ENCODE measurements at places on chromosomes 11 and 22.

DNA sequence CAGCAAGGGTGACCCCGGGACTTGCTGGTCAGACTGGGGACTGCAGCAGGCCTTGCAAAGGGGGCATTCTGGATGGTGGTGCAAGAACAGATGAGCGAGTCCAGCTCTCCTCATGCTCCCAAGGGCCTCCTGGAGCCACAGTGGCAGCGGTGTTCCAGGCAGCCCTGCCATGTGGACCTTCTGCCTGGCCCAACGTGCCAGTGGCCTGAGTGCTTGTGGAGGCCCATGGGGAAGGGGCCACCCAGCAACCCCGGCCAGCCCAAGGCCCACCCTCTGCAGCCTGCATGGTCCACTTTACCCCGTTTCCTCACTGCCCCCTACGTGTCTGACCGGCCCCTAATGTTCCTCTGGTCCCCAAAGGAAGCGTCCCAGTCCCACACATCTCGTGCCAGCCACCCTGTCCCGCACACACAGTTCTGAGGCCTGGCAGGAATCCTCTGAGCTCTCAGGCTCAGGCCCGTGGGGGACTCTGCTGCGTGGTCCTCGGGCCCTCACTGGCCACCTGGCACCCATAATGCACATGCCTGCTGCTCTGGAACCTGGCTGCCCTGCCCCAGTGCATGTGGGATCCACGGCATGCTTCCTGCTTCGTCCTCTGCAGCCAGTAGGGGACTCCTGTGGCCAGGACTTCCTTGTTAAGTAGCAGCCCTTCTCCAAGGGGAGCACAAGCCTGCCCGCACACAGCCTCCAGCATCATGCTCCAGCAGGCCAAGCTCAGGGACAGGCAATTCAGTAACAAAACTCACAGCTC lies 85.5 kb downstream of the DGCR2 start:
- DNase-seq, result no peak

DNA sequence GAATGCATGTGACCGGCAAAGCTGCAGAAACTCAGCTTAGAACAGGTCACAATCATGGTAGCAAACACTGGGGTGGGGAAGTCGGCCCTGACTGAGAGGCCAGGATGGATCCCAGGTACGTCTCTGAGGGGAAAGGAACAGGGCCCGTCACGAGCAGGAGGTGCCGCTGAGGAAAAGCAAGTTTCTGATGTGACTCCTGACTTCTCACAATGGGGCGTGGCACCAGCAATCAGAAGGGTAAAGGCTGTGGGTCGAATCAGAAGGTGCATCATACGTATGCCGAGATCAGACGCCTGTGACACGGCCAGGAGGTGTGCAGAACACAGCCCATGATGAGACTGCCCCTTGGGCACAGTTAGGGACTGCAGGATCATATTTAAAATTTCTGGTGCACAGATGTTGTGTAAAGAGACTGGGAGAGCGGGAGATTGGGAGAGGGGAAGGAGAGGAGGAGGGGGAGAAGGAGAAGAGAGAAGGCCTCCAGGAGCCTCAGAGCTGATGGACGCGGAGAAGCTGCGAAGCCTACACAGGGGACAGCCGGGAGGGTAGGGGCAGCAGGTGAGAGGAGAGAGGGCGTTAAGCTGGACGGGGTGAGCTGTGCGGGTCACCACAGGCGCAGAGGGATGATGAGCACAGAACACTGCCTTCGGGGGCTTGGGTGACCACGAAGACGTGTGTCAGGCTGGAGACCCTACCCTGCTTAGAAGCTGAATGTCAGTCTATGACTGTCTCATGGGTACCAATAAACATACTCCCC lies 30.7 kb downstream of the KRTAP5-5 start:
- no peak for DNase-seq

GRCh38 chr11:126945319-126945718 lies 55.3 kb downstream of the KIRREL3 start:
- DNase-seq, result no peak

- no peak for DNase-seq
These were observed 211.7 kb upstream of the B3GAT1 start for GRCh38 chr11:134623711-134624110.

- no peak for DNase-seq
These were observed 12.2 kb downstream of the OR8D1 start for GRCh38 chr11:124301548-124301947.

DNA sequence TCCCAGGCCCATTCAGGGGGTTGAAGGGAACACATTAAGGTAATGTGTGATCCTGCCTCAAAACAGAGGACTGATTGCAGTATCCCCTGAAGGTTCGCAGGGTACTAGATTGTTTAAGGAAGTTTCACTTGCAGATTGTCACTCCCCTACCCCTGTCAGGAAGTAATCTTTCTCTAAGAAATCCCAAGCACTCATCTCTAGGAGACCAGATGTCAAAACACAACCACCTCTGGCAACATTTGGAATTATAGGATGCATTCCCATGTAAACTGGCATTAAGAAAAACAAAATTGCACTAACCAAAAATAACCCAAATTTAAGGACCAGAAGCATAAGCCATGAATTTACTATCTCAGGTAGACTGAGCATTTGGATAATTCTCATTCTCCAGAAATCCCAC lies 1.6 kb downstream of the MRPL17 start:
- no peak for DNase-seq

DNA sequence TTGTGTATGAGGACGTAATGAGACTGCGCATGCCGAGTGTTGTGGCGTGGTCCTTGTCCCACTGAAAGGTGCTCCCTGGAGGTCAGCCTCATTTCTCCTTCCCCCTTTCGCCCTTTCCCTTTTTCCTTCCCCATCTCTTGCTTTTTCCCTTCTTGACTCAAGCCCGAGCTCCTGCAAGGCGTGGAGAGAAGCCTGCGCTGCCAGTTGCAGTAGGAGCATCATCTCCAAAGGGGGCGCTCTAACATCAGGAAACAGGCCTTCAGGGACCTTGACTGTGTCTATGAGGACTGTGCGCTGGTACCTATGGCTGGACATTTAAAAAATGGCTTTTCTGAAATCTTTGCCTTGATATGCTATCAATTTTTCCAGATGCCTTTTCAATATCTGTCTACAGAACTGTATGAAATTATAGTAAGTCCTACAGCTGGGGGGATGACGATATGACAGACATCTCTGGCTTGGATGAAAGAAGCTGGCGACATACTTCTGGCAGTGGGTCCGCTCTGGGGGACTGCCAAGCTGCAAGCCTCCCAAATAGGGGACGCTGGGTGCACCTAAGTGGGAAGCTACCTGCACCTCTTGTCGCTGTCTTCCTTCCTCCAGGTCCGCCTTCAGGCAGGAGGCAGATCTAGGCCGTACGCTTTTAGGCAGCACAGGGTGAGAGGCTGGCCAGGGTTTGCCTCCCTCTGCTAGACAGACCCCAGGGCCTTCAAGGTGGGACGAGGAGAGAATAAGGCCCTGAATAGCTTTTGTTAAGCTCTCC lies 96.5 kb downstream of the NXPE2 start:
- no peak for DNase-seq

GRCh38 chr11:122271745-122272144 lies 155.7 kb upstream of the BLID start:
- DNase-seq, result no peak

DNA sequence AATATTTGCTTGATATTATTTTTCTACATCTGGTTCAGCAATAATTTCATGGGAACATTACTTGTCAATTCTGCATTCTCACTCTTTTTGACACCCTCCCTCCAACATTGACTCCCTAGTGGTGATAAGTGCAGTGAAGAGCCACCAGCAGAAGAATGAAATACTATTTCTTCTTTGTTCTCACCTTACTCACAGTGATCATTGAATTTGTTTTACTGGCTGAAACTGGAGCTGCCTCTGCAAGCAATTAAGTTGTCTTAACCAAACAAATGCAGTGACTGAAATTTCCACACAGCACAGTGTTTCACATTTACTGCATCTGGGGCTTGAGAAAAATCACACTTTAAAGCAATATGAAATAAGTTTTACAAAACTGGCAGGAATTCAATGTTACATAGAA lies 189.8 kb downstream of the JRKL start:
- DNase-seq, result no peak

DNA sequence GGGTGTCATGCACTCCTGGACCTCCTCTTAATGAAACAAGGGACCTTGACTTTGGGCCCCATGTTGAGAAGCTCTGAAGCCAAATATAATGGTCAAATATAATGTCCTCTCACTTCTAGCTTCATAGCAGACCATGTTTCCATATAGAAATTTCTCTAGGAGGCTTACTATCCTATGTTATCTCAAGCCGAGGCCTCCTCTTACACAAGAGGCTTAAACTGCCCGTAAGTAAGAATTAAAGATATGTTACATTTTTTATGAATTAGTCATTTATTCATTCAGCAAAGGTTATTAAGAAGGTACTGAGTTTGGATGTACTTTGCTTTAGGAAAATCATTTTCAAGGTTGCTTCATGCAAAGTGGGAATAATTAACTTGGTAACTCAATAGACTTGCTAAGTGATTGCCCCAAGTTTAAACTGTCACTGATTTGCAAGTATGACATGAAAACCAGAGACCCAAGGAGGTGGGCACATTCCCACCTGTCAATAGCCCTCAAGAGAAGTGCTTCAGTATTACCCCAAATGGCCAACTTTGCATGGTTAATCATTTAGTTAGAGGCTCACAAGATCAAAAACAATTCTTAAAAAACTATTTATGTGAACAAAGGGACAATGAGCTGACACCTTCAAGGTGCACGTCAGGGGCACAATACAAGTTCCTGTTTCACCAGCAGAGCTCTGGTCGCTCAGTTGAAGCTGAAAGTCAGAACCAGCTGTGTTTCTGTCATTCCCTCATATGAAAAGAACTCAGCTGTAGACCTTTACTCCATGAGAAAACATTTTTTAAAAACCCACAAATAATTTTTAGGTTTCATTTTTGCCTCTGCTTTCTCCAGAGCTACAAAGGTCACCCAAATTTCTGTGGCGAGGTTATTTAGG lies 20.9 kb downstream of the BDNF start:
- DNase-seq, result no peak
